ENCODE measurements at places on chromosomes 11 and 22.

GRCh38 chr22:24848559-24849168 is 42.7 kb downstream of the SGSM1 start:
- H3K4me1 ChIP-seq: no peaks in the 10 kb centered on the region
- H3K27ac ChIP-seq: no peak overlapping the region
- H3K27me3 ChIP-seq: peaks cover 35% of the 10 kb centered on the region
- no peaks in the 10 kb centered on the region for H3K36me3 ChIP-seq

DNA sequence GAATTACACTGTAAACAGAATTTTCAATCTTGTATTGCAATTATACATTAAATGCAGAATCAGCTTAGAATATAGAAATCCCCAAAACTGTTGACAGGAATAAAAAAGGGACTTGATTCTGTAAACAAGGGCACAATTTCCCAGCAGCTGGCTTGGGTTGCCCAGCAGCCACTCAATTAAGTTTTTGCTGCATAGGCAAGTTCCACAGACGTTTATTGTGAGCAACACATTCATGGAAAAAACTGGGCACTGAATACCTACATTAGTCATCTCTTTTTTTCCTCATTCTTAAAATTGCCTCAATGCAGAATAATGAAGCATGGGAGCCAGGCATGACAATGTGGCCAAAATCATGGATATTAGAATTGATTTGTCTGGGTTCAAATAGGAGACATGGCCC is 421.8 kb upstream of the ANO5 start:
- no peaks in the 10 kb centered on the region for H3K36me3 ChIP-seq
- H3K27ac ChIP-seq: no peak overlapping the region
- DNase-seq: no peak

- H3K4me3 ChIP-seq: peak overlapping the region; percentile 81
- peaks cover 38% of the 10 kb centered on the region for H3K4me1 ChIP-seq
- peaks cover 3% of the 10 kb centered on the region for H3K27me3 ChIP-seq
These were observed 778 bp downstream of the KDELR3 start for GRCh38 chr22:38468443-38469305.

- peaks cover 4% of the 10 kb centered on the region for H3K36me3 ChIP-seq
- H3K27me3 ChIP-seq: no peaks in the 10 kb centered on the region
- H3K27ac ChIP-seq: peak overlapping the region; percentile 75
- H3K4me1 ChIP-seq: peaks cover 28% of the 10 kb centered on the region
- no peak overlapping the region for H3K4me3 ChIP-seq
- DNase-seq: no peak
These were observed 4.6 kb downstream of the TMEM9B start for GRCh38 chr11:8959546-8960166.

DNA sequence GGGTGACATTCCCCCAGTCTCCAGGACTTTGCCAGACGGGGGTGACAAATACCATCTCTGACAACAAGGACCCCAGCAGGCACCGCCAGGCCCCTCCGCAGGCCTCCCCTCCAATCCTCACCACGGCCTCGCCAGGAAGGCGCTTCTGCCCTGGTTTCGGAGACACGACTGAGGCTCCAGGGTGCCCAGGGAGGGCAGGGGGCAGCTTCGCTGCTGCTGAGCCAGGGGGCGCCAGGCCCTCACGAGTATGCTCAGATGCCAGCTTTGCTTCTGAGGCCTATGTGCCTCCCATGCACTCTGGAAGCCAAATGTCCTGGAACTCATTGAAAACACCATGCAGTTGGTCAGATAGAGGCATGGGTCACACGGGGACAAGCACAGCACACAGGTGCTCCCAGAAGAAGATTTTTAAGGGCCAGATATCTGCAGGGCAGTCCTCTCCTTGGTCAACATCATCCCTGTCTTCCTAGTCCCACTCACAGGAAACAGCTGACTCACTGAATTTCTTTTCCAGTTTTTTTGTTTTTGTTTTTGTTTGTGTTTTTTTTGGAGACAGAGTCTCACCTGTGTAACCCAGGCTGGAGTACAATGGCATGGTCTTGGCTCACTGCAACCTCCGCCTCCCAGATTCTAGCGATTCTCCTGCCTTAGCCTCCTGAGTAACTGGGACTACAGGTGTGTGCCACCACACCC is 19.9 kb downstream of the BID start:
- H3K4me3 ChIP-seq: no peak overlapping the region
- no peaks in the 10 kb centered on the region for H3K27me3 ChIP-seq
- DNase-seq: no peak
- no peaks in the 10 kb centered on the region for H3K36me3 ChIP-seq
- H3K27ac ChIP-seq: no peak overlapping the region

- no peak overlapping the region for H3K4me3 ChIP-seq
- H3K27ac ChIP-seq: no peak overlapping the region
- H3K27me3 ChIP-seq: no peaks in the 10 kb centered on the region
- peaks cover 6% of the 10 kb centered on the region for H3K4me1 ChIP-seq
- no peaks in the 10 kb centered on the region for H3K36me3 ChIP-seq
These were observed 111.6 kb downstream of the BLID start for GRCh38 chr11:122004446-122004845.

DNA sequence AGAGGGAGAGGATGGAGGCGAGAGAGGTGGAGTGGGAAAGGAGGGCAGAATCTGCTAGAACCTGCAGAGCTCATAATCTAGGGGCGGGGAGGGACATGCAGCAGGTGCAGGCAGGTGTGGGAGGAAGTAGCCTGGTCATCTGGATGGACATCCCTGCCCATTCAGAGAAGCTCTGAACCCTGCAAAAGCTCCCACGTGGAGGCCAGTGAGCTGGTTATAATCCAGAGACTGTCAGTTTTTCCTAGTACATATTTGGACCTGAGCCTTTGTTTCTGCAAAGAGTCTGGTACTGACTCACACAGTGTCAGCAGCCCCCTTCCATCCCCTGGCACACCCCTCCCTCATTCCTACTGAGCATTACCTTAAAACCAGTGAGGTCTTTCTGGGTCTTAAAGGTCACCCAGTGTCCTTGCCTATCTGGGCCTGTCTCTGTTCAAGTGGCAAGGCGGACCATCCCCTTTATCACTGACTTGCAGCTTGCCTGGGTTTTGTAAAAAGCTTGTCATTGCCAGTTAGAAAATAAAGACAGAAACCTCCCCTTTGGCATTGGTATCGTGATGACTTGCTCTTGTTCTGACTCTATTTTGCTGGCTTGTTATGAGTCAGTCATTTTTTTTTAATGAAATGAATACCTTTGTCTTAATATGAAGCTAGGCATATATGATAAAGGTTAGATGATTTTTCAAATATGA is 26.1 kb downstream of the PTPRJ start:
- peak overlapping the region; percentile 89 for H3K27ac ChIP-seq
- no peak overlapping the region for H3K4me3 ChIP-seq
- H3K4me1 ChIP-seq: peaks cover 32% of the 10 kb centered on the region
- H3K27me3 ChIP-seq: no peaks in the 10 kb centered on the region
- DNase-seq: peak; percentile 30
- H3K36me3 ChIP-seq: no peaks in the 10 kb centered on the region

DNA sequence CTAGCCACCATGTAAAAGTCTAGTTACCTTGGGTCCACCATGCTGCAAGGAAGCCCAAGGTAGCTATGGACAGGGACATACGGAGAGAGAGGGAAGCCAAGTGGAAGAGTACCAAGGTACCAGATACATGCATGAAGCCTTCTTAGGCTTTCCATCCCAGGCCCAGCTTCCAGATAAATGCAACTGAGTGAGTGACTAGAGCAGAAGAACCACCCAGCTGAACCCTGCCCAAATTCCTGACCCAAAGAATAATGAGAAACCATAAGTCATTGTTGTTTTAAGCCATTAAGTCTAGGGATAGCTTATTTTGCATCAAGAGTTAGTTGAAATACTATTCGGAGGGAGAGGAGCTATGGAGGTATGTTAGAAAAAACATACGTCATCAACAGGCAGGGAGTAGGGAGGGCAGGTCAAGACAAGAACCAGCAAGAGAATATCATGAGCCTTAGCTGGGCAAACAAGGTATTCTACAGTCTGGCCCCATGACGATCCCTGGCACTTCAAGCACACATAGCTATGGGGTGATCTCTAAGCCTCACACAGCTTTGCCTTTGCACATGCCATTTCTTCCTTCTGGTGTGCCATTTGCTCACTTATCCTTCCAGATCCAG is 36.5 kb upstream of the APLNR start:
- DNase-seq: no peak
- H3K4me1 ChIP-seq: peaks cover 15% of the 10 kb centered on the region
- H3K36me3 ChIP-seq: no peaks in the 10 kb centered on the region
- peaks cover 7% of the 10 kb centered on the region for H3K27me3 ChIP-seq
- no peak overlapping the region for H3K27ac ChIP-seq

- DNase-seq: no peak
- H3K27ac ChIP-seq: peak overlapping the region; percentile 68
- H3K36me3 ChIP-seq: peaks cover 3% of the 10 kb centered on the region
- H3K27me3 ChIP-seq: no peaks in the 10 kb centered on the region
- H3K4me1 ChIP-seq: peaks cover 57% of the 10 kb centered on the region
These were observed 3.1 kb downstream of the RAB30 start for GRCh38 chr11:83068568-83068967.

GRCh38 chr11:14358729-14359439 is at the start of gene RRAS2:
Gene RRAS2 (minus strand): TSS chr11:14359183. CDS start chr11:14358870, 313 bp downstream.
- no peaks in the 10 kb centered on the region for H3K36me3 ChIP-seq
- H3K4me1 ChIP-seq: peaks cover 40% of the 10 kb centered on the region
- no peak for DNase-seq

DNA sequence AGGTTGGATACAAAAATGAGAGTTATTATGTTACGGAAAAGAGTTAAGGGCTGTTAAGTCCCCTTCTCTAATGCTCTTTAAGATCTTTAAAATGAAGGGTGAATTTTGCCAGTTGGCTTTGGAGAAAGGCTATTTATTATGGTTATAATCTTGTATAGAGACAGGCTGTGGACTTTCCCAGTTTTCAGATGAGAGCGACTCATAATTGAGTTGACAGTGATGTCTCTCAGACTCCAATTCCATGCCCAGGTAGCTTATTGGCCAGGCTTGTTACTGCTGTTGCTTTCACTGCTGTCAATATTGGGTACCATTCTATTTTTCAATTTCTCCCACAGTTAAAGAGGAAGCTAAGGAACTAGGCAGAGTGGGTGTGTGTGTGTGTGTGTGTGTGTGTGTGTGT is 13.1 kb downstream of the ENDOD1 start:
- peaks cover 7% of the 10 kb centered on the region for H3K36me3 ChIP-seq
- no peak overlapping the region for H3K27ac ChIP-seq
- no peak for DNase-seq
- H3K27me3 ChIP-seq: no peaks in the 10 kb centered on the region
- no peak overlapping the region for H3K4me3 ChIP-seq

DNA sequence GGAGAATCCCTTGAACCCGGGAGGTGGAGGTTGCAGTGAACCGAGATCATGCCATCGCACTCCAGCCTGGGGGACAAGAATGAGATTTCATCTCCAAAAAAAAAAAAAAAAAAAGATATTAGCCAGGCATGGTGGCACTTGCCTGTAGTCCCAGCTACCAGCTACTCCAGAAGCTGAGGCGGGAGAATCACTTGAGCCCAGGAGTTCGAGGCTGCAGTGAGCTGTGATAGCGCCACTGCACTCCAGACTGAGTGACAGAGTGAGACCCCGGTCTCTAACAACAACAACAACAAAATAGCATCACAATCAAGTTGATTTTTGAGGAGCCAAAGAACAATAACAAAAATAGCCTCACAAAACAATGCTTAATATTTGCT is 2.3 kb downstream of the PMM1 start:
- no peak for DNase-seq
- peaks cover 17% of the 10 kb centered on the region for H3K36me3 ChIP-seq
- H3K4me3 ChIP-seq: no peak overlapping the region
- no peak overlapping the region for H3K27ac ChIP-seq

GRCh38 chr22:49951000-49951677 is 9.4 kb upstream of the PIM3 start:
- no peaks in the 10 kb centered on the region for H3K27me3 ChIP-seq
- H3K36me3 ChIP-seq: no peaks in the 10 kb centered on the region
- no peak overlapping the region for H3K4me3 ChIP-seq
- H3K4me1 ChIP-seq: peaks cover 14% of the 10 kb centered on the region
- DNase-seq: no peak
- H3K27ac ChIP-seq: no peak overlapping the region

- H3K4me3 ChIP-seq: no peak overlapping the region
- no peak for DNase-seq
- H3K36me3 ChIP-seq: peaks cover 6% of the 10 kb centered on the region
- peak overlapping the region; percentile 36 for H3K27ac ChIP-seq
These were observed 49.8 kb downstream of the NAT10 start for GRCh38 chr11:34155057-34155756.

- H3K4me1 ChIP-seq: peaks cover 3% of the 10 kb centered on the region
- no peak for DNase-seq
- H3K27me3 ChIP-seq: no peaks in the 10 kb centered on the region
- no peak overlapping the region for H3K4me3 ChIP-seq
- H3K27ac ChIP-seq: no peak overlapping the region
These were observed 162.3 kb downstream of the LARGE1 start for GRCh38 chr22:33757802-33758483.

DNA sequence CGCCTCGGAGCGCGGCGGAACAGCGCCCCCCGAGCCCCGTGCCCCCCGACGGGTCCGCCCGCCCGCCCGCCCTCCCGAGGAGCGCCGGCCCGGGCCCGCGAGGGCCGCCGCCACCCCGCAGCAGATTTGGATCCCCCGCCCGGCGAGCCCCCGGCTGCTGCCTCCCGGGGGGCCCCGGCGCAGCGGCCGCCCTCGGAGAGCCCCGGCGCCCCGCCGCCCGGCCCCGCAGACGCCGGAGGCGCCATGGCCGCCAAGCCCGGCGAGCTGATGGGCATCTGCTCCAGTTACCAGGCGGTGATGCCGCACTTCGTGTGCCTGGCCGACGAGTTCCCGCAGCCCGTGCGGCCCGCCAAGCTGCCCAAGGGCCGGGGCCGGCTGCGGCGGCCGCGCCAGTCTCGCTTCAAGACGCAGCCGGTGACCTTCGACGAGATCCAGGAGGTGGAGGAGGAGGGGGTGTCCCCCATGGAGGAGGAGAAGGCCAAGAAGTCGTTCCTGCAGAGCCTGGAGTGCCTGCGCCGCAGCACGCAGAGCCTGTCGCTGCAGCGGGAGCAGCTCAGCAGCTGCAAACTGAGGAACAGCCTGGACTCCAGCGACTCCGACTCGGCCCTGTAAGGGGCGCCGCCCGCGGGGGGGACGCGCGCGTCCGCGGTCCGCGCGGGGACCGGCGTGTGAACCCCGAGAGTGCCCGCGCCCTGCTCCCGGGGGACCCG is 380 bp downstream of the C11orf96 start:
- peak overlapping the region; percentile 79 for H3K4me3 ChIP-seq
- no peaks in the 10 kb centered on the region for H3K36me3 ChIP-seq
- H3K27me3 ChIP-seq: peaks cover 28% of the 10 kb centered on the region
- DNase-seq: no peak

- no peak for DNase-seq
- no peak overlapping the region for H3K4me3 ChIP-seq
- no peaks in the 10 kb centered on the region for H3K27me3 ChIP-seq
- no peaks in the 10 kb centered on the region for H3K36me3 ChIP-seq
- H3K4me1 ChIP-seq: peaks cover 19% of the 10 kb centered on the region
- no peak overlapping the region for H3K27ac ChIP-seq
These were observed 44.1 kb downstream of the DCUN1D5 start for GRCh38 chr11:103047837-103048236.

Data from chondrocyte (in vitro differentiated cells).